ENCODE measurements at places on chromosomes 11 and 22.

- no peak overlapping the region for H3K4me3 ChIP-seq
- no peaks in the 10 kb centered on the region for H3K4me1 ChIP-seq
- H3K27me3 ChIP-seq = no peaks in the 10 kb centered on the region
- no peaks in the 10 kb centered on the region for H3K36me3 ChIP-seq
- no peak for DNase-seq
Observed at GRCh38 chr11:76639621-76640020, 30.9 kb downstream of the LRRC32 start.

- no peak overlapping the region for H3K27ac ChIP-seq
- no peak overlapping the region for H3K4me3 ChIP-seq
- no peaks in the 10 kb centered on the region for H3K27me3 ChIP-seq
- DNase-seq = no peak
Observed at GRCh38 chr11:44590769-44591168, 25.3 kb downstream of the CD82 start.

- H3K27ac ChIP-seq = no peak overlapping the region
- H3K4me1 ChIP-seq = no peaks in the 10 kb centered on the region
- H3K36me3 ChIP-seq = no peaks in the 10 kb centered on the region
- H3K27me3 ChIP-seq = no peaks in the 10 kb centered on the region
- DNase-seq = no peak
Observed at GRCh38 chr11:22851477-22851876, 8.8 kb downstream of the CCDC179 start.

- H3K4me1 ChIP-seq = peaks cover 5% of the 10 kb centered on the region
- H3K4me3 ChIP-seq = no peak overlapping the region
- no peak for DNase-seq
- H3K27ac ChIP-seq = no peak overlapping the region
Observed at GRCh38 chr11:130535520-130535919, 87.1 kb downstream of the ADAMTS15 start.

- no peak for DNase-seq
- H3K36me3 ChIP-seq = no peaks in the 10 kb centered on the region
- H3K27ac ChIP-seq = no peak overlapping the region
Observed at GRCh38 chr11:61709572-61709971, 29.4 kb downstream of the DAGLA start.

- no peak overlapping the region for H3K4me3 ChIP-seq
- no peaks in the 10 kb centered on the region for H3K4me1 ChIP-seq
- no peak for DNase-seq
- no peaks in the 10 kb centered on the region for H3K27me3 ChIP-seq
- no peaks in the 10 kb centered on the region for H3K36me3 ChIP-seq
Observed at GRCh38 chr11:22454461-22455090, 116.4 kb downstream of the SLC17A6 start.

GRCh38 chr11:123580557-123581275 is 73.7 kb downstream of the SCN3B start:
- H3K27me3 ChIP-seq = no peaks in the 10 kb centered on the region
- no peaks in the 10 kb centered on the region for H3K36me3 ChIP-seq
- no peak overlapping the region for H3K4me3 ChIP-seq
- DNase-seq = no peak
- no peak overlapping the region for H3K27ac ChIP-seq

- H3K36me3 ChIP-seq = no peaks in the 10 kb centered on the region
- no peaks in the 10 kb centered on the region for H3K4me1 ChIP-seq
- no peaks in the 10 kb centered on the region for H3K27me3 ChIP-seq
- DNase-seq = no peak
- no peak overlapping the region for H3K27ac ChIP-seq
- H3K4me3 ChIP-seq = no peak overlapping the region
Observed at GRCh38 chr11:109747839-109748238, 325.8 kb downstream of the C11orf87 start.

GRCh38 chr11:64786308-64786707 is 8.0 kb upstream of the SF1 start:
- H3K4me3 ChIP-seq = no peak overlapping the region
- no peak overlapping the region for H3K27ac ChIP-seq
- peaks cover 18% of the 10 kb centered on the region for H3K36me3 ChIP-seq
- no peak for DNase-seq

DNA sequence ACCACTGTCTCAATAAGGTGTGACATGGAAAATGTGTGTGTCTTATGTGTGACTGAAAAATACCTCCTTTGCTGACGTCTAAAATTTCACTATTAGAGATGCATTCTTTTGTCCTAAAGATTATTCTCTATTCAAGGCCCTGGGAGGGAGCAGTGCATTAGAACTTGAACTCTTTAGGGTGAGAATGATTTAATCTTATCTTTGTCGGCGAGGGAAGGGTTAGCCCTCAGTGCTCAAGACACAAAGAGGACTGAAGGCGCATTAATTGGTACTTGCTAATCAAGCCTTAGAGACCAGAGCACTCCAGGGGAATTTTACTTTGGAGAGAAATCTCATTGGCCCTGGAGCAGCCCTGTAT is 29.8 kb upstream of the PLET1 start:
- H3K4me1 ChIP-seq = peaks cover 43% of the 10 kb centered on the region
- no peaks in the 10 kb centered on the region for H3K27me3 ChIP-seq
- peak overlapping the region; percentile 60 for H3K4me3 ChIP-seq
- H3K27ac ChIP-seq = peak overlapping the region; percentile 84

GRCh38 chr22:40721266-40721665 is 42.0 kb downstream of the MCHR1 start:
- H3K36me3 ChIP-seq = no peaks in the 10 kb centered on the region
- no peak overlapping the region for H3K4me3 ChIP-seq
- no peaks in the 10 kb centered on the region for H3K4me1 ChIP-seq
- H3K27me3 ChIP-seq = no peaks in the 10 kb centered on the region
- H3K27ac ChIP-seq = no peak overlapping the region

DNA sequence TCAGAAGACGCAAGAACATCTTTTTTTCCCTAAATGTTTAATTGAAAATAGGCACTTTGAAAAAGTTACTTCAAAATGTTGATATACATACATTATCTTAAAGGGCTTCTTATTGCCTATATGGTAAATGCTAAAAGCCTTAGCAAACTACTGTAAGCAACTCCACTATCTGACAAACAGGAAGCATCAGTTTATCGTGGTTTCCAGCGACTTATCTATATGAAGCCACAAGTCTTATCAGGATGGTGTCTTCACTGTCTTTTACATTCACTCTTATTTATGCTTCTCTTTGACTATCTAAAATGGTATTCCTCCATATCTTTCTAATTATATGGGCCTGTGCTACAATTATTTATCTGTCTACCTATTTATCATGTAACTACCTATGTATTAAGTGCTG is 2091.9 kb downstream of the LRRC4C start:
- H3K27ac ChIP-seq = no peak overlapping the region
- no peak for DNase-seq
- H3K4me3 ChIP-seq = no peak overlapping the region
- no peaks in the 10 kb centered on the region for H3K36me3 ChIP-seq

DNA sequence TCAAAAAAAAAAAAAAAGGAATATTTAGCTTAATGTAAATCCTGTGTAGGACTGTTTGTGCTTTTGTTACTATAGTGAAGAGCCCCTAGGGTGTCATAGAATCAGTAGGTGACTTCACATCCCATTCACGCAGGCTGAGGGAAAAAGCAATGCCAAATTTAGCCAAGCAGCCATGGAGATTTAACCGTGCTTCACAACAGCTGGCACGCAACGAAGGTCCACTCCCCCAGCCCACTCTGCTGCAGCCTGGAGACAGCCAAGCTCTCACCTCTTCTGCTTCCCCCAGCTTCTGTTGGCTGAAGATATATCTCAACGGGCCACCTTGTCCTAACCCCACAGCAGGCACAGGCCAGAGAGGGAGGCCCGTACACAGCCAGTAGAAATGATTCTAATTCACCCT is 78.8 kb upstream of the BID start:
- no peaks in the 10 kb centered on the region for H3K36me3 ChIP-seq
- H3K4me1 ChIP-seq = no peaks in the 10 kb centered on the region
- H3K27ac ChIP-seq = peak overlapping the region; percentile 87
- no peaks in the 10 kb centered on the region for H3K27me3 ChIP-seq
- H3K4me3 ChIP-seq = no peak overlapping the region
- no peak for DNase-seq

DNA sequence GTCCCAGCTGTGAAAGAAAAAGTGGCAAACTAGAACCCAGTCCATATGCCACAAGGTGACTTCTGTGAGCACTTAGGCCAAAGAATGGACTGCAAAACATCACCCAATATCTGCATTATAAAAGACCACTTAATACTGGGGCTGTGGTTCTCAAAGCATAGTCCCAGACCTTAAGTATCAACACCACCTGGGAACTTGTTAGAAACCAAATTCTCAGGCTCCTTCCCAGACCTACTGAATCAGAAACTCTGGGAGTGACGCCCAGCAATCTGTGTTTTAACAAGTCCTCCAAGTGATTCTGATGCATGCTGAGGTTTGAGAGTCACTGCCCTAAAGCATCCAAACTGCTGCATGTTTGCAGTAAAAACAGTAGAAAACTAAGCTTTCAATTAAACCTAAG is 81.3 kb downstream of the SERGEF start:
- no peaks in the 10 kb centered on the region for H3K4me1 ChIP-seq
- H3K27ac ChIP-seq = no peak overlapping the region
- no peak for DNase-seq
- no peaks in the 10 kb centered on the region for H3K36me3 ChIP-seq
- H3K4me3 ChIP-seq = no peak overlapping the region

DNA sequence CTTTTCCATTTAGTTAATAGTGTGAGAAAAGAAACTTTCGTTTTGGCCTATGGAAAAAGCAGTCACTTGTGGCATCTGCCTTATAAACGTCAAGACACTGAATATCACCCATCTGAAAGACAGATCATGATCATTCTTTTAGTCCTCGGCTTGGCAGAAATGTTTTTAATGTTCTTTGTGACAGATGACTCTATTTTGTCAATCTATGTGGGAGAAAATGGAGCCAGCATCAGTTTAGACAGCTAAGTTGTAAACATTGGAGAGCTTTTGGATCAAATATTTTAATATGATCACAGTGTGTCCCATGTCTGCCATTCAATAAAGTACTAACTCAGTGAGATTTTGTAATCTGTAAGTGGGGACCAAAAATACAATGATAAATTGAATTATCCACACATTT is 85.1 kb upstream of the LUZP2 start:
- no peaks in the 10 kb centered on the region for H3K4me1 ChIP-seq
- H3K36me3 ChIP-seq = no peaks in the 10 kb centered on the region
- H3K27me3 ChIP-seq = no peaks in the 10 kb centered on the region
- H3K27ac ChIP-seq = no peak overlapping the region
- no peak overlapping the region for H3K4me3 ChIP-seq
- no peak for DNase-seq

DNA sequence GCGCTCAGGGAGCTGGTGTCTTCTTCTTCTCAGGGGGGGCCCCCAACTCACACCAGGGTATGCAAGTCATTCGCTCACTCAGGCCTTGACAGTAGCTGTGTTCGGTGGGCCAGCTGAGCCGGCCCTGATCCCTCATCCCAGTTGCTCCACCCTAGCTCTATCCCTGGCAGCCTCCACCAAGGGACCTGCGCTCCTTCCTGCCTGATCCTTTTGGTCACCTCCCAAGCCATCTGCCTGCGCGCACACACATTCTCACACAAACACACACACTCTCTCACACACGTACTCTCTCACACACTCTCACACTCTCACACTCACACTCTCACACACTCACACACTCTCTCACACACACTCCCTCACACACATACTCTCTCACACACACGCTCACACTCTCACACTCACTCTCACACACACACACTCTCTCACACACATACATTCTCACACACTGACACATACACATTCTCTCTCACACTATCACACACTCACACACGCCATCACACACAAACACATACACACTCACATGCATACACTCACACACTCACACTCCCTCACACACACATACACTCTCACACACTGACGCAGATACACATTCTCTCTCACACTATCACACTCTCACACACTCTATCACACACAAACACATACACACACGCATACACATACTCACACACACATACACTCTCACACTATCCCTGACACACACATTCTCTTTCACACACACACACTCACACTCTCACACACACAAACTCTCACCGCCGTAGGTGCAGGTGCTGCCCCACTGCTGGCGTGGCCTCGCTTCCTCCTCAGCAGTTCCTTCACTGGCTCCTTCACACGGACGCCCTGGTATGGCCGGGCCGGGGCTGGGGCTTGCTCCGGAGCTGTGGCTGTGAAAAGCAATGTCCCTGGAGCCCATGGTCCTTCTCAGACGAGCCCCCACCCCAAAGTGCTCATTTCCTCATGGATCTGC is 20.8 kb downstream of the POU2AF1 start:
- no peak overlapping the region for H3K27ac ChIP-seq
- no peaks in the 10 kb centered on the region for H3K36me3 ChIP-seq
- H3K27me3 ChIP-seq = no peaks in the 10 kb centered on the region
- no peaks in the 10 kb centered on the region for H3K4me1 ChIP-seq
- H3K4me3 ChIP-seq = no peak overlapping the region

DNA sequence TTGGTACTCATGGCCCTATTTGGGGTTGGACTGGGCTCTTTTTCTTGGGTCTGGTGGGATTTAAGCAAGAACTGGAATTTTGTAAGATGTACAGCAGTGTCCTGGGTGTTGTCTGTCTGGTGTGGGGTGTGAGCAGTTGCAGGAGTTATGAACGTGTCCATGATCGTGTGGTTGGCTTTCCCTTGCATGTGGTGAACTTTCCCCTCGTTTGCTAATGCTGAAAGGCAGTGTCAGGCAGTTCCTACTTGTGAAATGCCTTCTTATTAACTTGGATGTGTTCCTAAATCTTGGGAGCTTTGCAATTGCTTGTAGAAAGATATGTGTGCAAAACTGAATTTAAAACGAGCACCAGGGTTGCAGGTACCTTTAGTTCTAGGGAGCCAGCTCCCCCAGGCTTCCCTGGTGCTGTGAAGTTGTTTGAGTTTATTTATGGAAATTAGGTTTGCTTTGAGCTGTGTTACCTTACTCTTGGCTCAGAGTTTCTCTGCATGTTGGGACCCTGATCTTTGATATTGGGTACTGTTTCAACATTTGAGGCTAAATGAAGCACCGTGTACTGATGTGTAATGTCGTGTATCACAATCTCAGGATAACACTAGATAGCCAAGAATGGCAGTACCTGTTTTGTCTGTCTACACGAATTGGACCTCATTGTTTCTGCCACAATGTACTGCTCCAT is 35.8 kb upstream of the HSD17B12 start:
- no peaks in the 10 kb centered on the region for H3K36me3 ChIP-seq
- DNase-seq = no peak
- no peaks in the 10 kb centered on the region for H3K4me1 ChIP-seq
- peak overlapping the region; percentile 78 for H3K4me3 ChIP-seq
- H3K27ac ChIP-seq = peak overlapping the region; percentile 80
- H3K27me3 ChIP-seq = no peaks in the 10 kb centered on the region

Measured in right atrium auricular region (tissue), 2 donors.